ENCODE measurements at places on chromosomes 16 and 17.

DNA sequence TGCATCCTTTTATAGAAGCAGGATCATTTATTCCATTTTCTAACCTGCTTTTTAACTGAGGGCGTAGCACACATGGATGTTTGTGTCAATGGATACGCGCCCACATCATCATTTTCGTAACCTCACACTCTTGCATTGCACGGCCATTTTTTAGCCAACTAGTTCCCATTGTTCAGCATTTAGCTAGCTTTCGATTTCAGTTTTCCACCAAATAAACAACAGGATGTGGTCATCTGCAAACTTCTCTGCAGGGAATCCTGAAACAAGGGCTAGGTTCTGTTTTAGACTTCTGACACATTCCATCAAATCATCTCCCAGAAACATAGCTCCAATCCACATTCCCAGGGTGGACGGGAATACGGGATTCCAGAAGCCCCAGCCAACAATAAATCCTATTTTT is 6.4 kb downstream of the CYB561 start:
- peak; percentile 84 for DNase-seq

DNA sequence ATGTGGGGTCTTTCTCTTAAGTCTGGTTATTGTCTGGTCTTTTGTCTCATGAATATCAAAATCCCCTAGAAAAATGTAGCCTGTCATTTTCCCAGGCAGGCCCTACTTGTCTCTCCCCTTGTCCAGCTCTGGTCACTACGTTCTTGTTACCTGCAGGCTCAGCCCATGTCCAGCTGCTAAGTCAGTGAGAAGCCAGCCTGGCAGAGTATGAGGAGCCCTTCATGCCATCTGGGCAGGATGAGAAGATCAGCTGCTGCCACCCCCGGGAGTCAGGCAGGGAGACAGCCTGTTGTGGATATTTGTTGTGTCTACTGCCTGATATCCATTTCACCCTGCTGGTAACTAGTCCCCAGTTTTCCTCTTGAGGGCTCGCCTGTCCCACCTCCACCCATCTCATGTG is 88.9 kb downstream of the ASIC2 start:
- DNase-seq = no peak

GRCh38 chr16:8885674-8886592 is 3.8 kb downstream of the LITAFD start:
- DNase-seq = no peak

DNA sequence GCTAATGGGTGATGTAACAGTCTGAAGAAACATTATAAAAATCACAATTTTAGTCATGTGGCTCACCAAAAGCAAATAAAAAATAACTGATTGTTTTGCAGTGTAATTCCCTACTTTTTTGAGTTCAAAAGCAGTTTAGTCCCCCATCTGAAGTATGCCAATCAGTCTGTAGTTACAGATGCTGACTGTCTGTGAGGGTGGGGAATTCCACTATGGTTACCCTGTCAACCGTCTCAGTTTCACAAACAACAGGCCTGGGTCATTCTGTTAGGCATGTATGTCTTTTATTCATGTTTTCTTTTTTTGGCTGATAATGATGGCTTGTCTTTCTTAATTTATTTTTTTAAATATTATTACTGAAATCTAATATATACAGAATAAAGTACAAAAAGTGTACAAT is 69.3 kb downstream of the STXBP4 start:
- DNase-seq = no peak

- DNase-seq = no peak
Measured at GRCh38 chr17:2851615-2852014, 55.4 kb downstream of the RAP1GAP2 start.
